ENCODE measurements at places on chromosomes 5 and 9.

GRCh38 chr5:159824188-159825161 is 91.8 kb upstream of the ADRA1B start:
- no peak for DNase-seq

DNA sequence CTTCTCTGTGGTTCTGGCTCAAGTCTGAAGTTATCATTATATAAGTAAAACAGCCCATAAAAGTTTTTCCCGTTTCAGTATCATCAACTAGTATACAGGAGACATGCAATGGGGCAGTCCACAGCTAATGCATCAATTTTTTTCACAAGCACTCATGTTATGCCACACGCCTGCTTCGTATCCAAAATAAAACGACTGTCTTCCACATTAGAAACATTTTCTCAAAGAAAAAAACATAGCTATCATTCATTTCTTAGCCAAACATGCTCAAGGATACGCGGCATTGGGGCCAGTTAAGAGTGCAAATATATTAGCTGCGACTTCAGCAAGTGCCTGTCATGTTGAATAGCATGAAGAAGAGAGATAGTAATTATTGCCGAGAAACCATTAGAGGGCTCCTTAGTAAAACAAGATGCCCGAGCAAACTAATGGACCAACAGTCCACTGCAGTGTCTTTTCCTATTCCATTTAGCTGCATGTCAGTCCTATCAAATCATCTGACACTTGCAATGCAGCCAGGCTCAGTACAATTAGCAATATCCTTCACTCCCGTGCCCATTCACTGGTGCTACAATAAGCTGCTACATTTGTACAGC is 68.5 kb downstream of the BNC2 start:
- no peak for DNase-seq

- DNase-seq: no peak
These were observed 239.4 kb downstream of the LURAP1L start for GRCh38 chr9:13013991-13014883.

DNA sequence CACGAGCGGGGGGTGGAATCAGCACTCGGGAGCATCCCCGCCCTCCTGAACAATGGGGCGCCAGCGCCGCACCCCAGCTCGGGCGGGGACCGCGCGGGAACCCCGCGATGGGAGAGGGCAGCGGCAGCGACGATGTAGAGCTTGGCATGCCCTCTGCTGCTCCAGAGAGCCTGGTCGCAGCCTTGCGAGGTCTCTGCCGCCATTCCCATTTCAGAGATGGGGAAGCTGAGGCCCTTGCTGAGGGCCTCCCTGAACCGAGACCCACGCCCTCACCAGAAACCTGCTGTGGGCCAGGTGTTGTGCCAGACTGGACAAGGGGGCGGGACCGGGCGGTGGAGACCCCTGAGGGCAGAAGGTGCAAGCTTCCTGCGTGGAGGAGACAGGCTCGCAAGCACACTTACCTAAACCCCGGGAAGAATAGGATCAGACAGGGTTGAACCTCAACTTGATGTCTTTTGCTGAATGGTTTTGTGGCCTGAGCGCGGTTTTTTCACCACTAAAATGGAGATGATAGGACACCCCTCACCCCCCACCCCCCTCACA is 647 bp upstream of the MEGF9 start:
- DNase-seq: no peak

- DNase-seq: no peak
These were observed 43.8 kb downstream of the PCDHGC5 start for GRCh38 chr5:141532726-141533125.

DNA sequence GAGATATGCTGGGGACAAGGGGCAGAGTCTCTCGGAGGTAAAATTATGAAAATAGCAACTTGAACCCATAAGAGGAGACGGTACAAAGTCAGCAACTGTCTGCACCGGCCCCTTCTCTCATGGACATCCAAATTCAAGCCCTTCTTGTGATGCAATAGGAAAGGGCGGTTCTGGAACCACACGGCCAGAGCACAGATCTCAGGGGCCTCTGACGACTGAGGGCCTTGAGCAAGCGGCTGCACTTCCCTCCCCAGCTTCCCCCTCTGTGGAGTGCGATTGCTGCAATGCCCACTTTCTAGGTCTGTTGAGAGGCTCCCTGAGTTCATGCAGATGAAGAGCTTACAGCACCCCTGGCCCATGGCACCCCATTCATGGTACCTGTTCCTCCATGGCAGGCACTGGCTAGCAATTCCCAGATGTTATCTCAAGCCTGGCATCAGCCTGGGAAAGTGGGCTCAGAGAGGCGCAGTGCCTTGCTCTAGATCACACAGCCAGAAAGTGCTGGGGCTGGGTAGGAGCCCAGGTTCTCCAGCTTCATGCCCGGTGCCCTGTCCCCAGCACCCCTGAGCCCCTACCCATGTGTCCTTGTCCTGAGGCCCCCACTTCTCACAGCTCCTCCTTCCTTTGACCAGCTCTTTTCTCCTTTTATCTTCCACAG is 17.7 kb upstream of the CPLX2 start:
- no peak for DNase-seq

All from NCI-H2107 (cell line).